ENCODE measurements at places on chromosomes 1 and 21. TPM values are rescaled to one million over a fixed set of nuclear protein-coding genes. Genes with fewer than 3 reads are reported as not detected.

RIPK4 gene
- total RNA-seq, result 6.3 TPM

FCMR gene
- total RNA-seq, result not detected

GFI1 gene
- 0.71 TPM for total RNA-seq

PYGO2 gene
- 17.8 TPM for total RNA-seq

KLF17 gene
- not detected for total RNA-seq

NGF gene
- total RNA-seq, result 25.7 TPM

HFM1 gene
- total RNA-seq, result 1.4 TPM

GUCA2B gene
- total RNA-seq, result not detected

GRCh38 chr1:101732261-101732660 is 264.5 kb downstream of the OLFM3 start:
- no peak for DNase-seq

- no peak for DNase-seq
Measured at GRCh38 chr1:22509815-22510214, 53.5 kb upstream of the EPHA8 start.

DNA sequence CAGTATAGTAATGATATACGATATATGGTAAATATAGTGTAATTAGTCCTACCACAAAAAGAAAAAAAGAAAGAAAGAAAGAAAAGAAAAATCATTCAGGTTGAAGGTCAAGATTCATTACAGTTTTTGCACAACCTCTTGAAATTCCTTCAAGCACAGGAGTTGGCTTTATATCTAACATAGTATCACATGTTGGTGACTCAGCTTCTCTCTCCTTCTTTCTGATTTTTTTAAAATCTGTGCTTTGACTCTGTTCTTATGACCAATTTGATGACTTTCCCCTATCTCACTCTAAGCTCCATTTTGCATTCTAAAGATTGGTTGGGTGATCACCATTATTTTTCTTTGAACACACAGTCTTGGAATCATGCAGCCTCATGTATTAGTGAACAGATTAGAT is 148.2 kb upstream of the COL11A1 start:
- no peak for DNase-seq

DNA sequence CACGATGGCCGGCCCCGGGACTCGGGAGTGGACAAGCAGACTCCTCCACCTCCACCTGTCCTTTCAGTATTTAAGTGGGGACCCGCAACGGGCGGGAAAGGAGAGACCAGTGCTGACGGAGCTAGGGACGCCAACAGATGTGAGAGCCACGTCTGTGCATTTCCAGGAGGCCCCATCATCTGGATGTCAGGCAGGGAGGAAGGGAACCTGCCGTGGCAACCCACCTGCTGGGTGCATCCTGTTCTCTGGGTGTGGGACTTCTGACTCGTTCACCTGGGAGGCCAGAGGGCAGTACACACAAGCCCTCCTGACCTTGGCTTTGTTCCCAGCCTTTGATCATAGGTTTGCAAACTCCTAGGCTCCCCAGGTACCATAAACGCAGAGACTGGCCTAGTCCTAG is 5.6 kb upstream of the PCBP3 start:
- DNase-seq, result no peak

- DNase-seq, result no peak
Measured at GRCh38 chr1:23923592-23924499, 10.7 kb upstream of the CNR2 start.

DNA sequence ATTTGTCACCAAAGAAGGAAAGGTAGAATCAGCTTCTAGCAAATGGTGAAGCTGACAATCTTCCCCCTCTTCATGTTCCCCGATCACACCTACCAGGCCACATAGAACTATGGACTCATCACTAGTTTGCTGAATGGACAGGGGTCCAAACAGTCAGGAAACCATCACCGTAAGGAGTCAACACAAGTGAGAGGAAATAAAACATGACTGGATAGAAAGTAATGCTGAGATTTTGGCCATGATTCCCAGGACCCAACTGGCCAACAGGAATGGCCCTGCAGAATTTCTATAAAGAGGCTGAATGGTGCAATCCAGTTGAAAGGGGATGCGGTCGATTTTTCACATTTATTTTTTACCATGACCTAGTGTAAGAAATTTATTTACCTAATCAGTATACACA is 10.7 kb downstream of the DDAH1 start:
- no peak for DNase-seq

DNA sequence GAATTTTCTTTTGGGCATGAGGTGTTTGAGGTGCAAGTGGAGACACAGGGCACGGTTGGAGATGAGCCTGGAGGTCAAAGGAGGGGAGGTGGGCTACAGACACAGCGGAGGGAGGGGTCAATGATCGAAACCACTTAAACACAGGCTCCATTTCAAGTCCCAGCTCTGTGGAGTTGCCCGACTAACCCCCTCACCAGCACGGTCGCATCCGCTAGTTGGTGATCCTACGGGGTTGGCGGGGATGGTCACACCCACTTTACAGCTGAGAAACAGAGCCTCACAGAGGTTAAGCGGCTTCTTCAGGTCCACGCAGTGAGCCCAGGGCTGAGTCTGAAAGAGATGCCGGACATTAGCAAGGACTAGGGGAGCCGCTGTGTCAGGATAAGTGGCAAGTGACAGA is 60.1 kb upstream of the RUNX3 start:
- DNase-seq, result no peak

- DNase-seq, result no peak
Measured at GRCh38 chr1:109668123-109668775, 392 bp downstream of the GSTM2 start.

DNA sequence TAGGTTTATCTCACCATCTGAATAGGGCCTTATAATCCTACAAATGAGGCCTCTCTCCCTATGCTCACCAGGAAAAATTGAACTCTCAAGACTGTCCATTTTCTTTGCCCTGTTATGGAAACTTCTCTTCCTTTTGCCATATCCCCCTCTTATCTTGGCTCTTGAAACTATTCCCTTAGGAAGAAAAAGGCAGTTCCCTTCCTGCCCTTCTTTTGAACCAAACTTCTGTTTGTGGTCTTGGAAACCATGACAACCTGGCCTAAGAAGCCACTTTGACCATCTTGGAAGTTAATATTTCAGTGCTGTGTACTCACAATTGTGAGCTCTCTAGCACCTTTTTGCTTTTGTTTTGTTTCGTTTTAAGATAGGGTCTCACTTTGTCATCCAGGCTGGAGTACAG is 40.0 kb downstream of the ATP2B4 start:
- DNase-seq, result no peak

- no peak for DNase-seq
Measured at GRCh38 chr1:153386500-153386901, 4.4 kb downstream of the S100A8 start.

DNA sequence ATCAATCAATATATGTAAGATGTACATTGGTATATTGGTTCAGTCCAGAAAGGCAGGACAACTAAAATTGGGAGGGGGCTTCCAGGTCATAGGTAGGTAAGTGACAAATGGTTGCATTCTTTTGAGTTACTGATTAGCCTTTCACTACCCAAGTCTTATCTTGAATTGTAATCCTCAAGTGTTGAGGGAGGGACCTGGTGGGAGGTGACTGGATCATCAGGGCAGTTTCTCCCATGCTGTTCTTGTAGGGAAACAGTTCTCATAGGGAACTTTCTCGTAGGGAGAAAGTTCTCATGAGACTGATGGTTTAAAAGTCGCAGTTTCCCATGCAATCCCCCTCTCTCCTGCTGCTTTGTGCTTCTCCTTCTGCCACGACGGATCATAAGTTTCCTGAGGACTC is 809.2 kb downstream of the KCNT2 start:
- DNase-seq, result no peak

GRCh38 chr1:116737020-116737854 is 17.0 kb upstream of the CD2 start:
- DNase-seq, result no peak

GRCh38 chr1:88935522-88936222 is 44.3 kb upstream of the GTF2B start:
- no peak for DNase-seq

- no peak for DNase-seq
Measured at GRCh38 chr1:4655674-4656532, 1.5 kb downstream of the AJAP1 start.

- DNase-seq, result no peak
Measured at GRCh38 chr1:95309031-95309471, 75.0 kb downstream of the RWDD3 start.

DNA sequence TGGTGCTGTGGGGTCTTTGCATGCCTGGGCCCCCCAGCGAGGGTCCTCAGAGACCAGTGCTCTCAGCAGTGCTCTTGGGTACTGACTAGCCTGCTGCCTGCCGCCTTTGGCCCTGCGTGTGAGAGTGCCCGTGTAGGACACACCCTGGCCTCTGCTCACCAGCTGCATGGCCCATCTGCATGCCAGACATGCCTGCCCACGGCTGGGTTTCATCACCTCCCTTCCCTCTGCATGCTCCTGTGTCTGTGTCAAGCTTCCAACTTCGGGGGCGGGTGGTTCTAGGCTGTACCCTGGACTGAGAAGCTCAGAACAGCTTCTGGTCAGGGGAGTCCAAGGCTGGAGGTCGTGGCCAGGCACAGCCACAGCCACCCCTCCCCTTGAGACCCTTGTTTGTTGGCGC is 56.9 kb downstream of the PTPRF start:
- no peak for DNase-seq

DNA sequence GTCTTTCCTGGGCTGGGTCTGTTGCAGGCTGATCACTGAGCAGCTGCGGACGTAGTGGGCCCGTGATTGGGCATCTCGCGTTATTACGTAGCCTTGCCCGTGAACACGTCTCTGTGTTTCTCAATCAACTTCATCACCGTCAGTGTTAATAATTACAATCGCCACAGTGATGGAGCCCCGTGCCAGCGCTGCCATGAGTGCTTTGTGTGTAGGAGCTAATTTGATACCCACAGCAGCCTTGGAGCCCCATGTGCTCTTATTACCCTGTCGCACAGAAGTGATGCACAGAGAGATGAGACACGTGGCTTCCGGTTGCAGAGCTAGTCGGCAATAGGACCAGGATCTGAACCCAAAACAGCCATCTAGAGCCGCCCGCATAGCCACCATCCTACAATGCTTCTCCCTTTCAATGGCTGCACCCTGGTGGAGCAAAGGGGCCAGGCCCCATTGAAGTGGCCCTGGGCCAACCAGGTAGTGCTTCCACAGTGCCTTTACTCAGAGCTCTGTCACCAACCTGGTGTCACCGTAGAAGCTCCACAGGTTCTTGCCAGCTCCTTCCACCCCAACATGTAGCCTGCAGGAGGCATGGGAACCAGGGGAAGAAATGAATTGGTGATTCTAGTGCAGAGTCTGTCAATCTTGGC is 398.5 kb upstream of the VAMP3 start:
- no peak for DNase-seq

DNA sequence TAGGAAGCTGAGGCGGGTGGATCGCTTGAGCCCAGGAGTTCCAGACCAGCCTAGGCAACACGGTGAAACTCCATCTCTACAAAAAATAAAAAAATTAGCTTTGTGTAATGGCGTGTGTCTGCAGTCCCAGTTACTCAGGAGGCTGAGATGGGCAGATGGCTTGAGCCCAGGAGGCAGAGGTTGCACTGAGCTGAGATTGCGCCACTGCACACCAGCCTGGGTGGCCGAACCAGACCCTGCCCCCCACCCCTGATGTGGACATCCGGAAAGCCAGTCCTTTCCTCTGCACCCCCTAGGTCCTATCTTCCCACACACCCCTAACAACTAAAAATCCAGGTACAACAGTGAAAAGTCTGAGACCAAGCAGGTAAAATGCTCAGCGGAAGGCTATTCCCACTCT is 71.9 kb downstream of the PLD5 start:
- DNase-seq, result no peak

- no peak for DNase-seq
Measured at GRCh38 chr1:231918239-231919015, 291.8 kb downstream of the DISC1 start.

DNA sequence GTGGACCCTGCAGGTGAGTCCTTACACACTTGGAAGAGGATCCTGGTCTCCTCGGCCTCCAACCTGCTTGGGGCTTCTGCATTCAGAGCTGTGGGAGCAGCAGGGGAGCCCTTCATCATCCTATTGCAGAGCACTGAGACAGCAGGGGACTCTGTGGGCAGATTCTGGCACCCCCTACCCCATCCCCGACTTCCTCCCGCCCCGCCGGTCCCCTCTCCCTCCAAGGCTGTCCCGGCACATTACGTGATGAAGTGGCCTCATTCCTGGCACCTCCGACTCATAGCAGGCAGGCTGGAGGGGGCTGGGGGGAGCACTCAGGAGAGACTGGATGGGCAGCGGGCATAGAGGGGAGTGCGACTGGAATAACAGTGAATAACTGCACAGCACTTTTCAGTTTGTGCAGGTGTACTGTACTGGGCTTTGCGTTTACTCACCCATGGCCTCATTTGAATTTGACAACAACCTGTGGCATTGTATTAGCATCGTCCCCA is 394.1 kb downstream of the MATN1 start:
- DNase-seq, result no peak

- DNase-seq, result no peak
Measured at GRCh38 chr1:211734359-211734758, 58.9 kb upstream of the NEK2 start.

GRCh38 chr1:59687081-59687480 is 127.7 kb upstream of the HOOK1 start:
- no peak for DNase-seq

- no peak for DNase-seq
Measured at GRCh38 chr1:56844545-56845136, 10.0 kb upstream of the C8A start.

- DNase-seq, result no peak
Measured at GRCh38 chr21:15004721-15005370, 60.0 kb downstream of the NRIP1 start.

DNA sequence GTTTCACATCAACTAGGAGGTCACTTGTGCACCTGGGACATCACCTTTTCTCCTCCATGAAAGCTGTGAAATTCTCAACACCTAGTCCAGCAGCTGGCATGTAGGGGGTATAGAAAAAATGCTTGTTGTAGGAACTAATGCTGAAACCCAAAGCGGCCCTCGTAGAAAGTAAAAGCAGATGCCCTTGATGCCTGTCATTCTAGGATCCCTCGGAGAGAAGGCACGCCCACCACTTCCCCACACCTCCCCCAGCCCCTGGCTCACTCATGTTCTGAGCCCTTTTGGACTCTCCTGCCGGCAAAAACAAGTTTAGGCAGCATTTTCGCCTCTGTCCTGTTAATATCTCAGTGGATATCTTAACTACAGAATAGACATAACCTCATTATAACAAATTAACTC is 36.5 kb downstream of the RIPK4 start:
- DNase-seq, result no peak

DNA sequence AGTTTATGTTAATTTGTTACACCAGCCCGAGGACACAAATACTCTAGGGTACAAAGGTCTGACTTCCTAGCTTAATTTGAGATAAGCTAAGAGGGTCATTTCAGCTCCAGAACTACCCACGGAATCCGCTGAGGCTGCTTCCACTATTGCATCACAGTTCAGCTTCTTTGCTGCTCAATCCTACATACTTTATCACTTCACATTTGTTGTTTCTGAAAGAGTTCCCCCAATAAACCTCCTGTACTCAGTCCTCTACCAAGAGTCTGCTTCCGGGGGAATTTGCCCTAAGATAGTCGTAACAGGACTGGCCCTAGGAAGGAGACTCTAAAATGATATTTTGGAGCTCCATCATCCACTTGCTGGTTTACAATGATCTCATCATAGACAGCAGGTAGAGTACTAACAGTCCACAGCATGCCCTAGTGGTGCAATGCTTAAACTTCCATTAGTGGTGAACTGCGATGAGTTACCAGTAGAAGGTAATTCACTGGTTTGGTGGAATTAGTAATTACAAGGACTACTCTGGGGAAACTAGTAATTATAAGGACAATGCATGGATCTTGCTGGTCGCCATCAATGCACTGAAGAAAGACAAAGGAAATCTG is 229.3 kb downstream of the USH2A start:
- no peak for DNase-seq

GRCh38 chr1:59666106-59666505 is 148.6 kb upstream of the HOOK1 start:
- DNase-seq, result no peak

GRCh38 chr1:32247452-32247851 is 430 bp downstream of the FAM167B start:
- DNase-seq, result no peak
